ENCODE measurements at places on chromosomes 11 and 22.

DNA sequence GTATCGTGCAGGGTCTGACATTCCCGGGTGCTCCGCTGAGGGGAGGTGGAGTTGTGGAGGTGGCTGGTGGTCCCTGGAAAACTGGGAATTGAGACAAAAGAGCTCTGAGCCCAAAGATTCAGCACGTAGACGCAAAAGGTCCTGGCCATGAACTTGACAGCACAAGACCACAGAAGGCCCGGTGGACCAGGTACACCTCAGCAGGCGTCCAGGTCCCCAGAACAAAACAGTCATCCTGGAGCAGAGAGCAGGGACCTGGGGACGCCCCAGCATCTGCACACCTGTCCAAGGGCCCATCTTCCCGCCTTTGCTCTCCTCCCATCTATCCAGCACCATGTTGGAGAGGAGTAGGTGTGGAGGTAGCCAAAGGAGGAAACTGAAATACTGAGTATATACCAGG lies 13.8 kb upstream of the MB start:
- H3K27ac ChIP-seq = no peak overlapping the region
- no peak overlapping the region for H3K4me3 ChIP-seq
- DNase-seq = no peak
- H3K4me1 ChIP-seq = peaks cover 13% of the 10 kb centered on the region
- no peaks in the 10 kb centered on the region for H3K27me3 ChIP-seq

- no peaks in the 10 kb centered on the region for H3K36me3 ChIP-seq
- no peaks in the 10 kb centered on the region for H3K27me3 ChIP-seq
- peaks cover 13% of the 10 kb centered on the region for H3K4me1 ChIP-seq
- H3K27ac ChIP-seq = peak overlapping the region; percentile 38
These were observed 52.0 kb upstream of the PRSS23 start for GRCh38 chr11:86748296-86748695.

DNA sequence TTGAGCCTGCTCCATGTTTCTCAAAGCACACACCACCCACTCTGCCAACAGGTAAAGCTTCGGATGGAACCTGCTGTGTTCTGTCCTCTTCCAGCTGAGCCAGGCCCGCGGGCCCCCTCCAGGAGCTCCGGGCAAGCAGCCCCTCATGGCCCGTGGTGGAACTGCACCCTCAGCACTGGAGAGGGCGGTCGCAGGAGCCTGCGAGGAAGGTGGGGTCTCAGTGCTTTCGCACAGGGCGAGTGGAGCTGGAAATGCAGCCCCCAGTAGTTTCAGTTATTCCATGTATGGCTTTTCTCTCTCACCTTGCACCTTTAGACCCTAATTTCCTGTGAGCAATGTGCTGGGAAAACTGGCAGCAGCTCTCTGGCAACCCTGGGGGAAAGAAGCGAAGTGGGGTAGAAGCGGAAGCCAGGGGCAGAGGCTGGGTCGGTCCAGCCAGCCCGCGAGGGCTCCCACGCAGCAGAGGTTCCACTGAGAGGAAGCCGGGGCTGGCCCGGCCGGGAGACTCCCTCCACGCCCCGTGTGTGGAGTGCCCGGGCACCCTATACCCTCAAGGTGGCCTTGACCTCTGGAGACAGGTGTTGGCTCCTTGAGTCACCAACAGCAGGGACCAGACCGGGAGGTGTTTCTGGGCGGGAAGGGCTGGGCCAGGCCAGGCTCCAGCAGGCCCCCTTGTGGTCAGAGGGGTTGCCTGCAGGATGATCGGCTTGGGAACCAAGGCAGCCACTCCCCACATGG lies 119.9 kb upstream of the TMEM45B start:
- no peaks in the 10 kb centered on the region for H3K36me3 ChIP-seq
- DNase-seq = peak; percentile 43
- peaks cover 35% of the 10 kb centered on the region for H3K27me3 ChIP-seq
- peaks cover 4% of the 10 kb centered on the region for H3K4me1 ChIP-seq
- no peak overlapping the region for H3K27ac ChIP-seq

- no peaks in the 10 kb centered on the region for H3K27me3 ChIP-seq
- DNase-seq = no peak
- H3K4me1 ChIP-seq = no peaks in the 10 kb centered on the region
- no peak overlapping the region for H3K27ac ChIP-seq
These were observed 155.1 kb downstream of the HIPK3 start for GRCh38 chr11:33412241-33412640.

DNA sequence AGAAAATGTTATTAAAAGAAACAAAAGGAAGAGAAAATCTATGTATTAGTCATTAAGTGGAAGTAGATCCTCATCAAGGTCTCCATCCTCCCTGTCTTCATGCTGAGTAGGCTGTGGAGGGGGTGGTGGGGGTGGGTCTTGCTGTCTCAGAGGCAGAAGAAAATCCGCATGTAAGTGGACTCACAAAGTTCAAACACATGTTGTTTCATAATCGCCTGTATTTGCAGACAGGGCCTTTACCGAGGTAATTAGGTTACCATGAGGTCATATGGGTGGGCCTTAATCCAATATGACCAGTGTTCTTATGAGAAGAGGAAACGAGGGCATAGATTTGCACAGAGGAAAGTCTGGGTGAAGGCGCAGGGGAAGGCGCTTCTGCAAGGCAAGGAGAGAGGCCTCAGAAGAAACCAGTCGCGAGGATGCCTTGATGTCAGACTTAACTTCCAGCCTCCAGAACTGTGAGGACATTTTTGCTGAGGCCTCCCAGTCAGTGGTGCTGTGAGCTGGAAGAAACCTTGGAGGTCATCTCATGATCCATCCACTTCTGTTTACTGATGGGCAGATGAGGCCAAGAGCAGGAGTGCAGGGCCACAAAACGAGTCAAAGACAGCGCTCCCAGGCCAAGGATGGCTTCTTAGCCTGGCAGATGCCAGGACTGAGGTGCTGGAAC lies 49.3 kb upstream of the THY1 start:
- H3K27me3 ChIP-seq = peaks cover 11% of the 10 kb centered on the region
- H3K27ac ChIP-seq = no peak overlapping the region
- H3K4me1 ChIP-seq = peaks cover 13% of the 10 kb centered on the region
- H3K36me3 ChIP-seq = no peaks in the 10 kb centered on the region
- H3K4me3 ChIP-seq = no peak overlapping the region

DNA sequence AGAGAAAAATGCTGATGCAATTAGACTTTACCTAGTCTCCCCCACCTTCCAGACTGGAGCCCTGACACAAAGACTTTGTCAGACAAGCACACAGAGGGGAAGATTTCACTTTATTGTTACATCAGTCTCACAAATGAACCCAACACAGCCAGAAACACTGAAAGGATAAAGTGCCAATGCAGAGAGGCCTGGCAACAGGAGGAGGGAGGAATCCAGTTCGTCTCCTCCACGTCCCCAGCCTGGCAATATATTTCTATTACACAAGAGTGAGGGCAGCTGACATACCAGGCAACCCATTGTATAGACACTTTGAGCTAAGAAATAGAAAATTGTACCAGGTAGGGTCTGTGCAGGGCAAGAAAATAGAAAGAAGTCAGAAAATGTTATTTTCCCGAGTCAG lies 16.2 kb upstream of the TMEM9B start:
- H3K27ac ChIP-seq = no peak overlapping the region
- H3K27me3 ChIP-seq = no peaks in the 10 kb centered on the region
- H3K36me3 ChIP-seq = no peaks in the 10 kb centered on the region
- DNase-seq = no peak

- peaks cover 15% of the 10 kb centered on the region for H3K4me1 ChIP-seq
- no peaks in the 10 kb centered on the region for H3K27me3 ChIP-seq
- H3K27ac ChIP-seq = peak overlapping the region; percentile 92
- no peak overlapping the region for H3K4me3 ChIP-seq
- peaks cover 8% of the 10 kb centered on the region for H3K36me3 ChIP-seq
These were observed 2.3 kb upstream of the SMPD1 start for GRCh38 chr11:6387811-6388599.

- H3K27me3 ChIP-seq = peaks cover 8% of the 10 kb centered on the region
- no peaks in the 10 kb centered on the region for H3K4me1 ChIP-seq
- no peak overlapping the region for H3K27ac ChIP-seq
These were observed 68.9 kb upstream of the HEPHL1 start for GRCh38 chr11:93952082-93952780.

- peak overlapping the region; percentile 88 for H3K4me3 ChIP-seq
- DNase-seq = no peak
- no peaks in the 10 kb centered on the region for H3K27me3 ChIP-seq
- no peak overlapping the region for H3K27ac ChIP-seq
- H3K4me1 ChIP-seq = peaks cover 30% of the 10 kb centered on the region
- peaks cover 29% of the 10 kb centered on the region for H3K36me3 ChIP-seq
These were observed 1.4 kb upstream of the FTH1 start for GRCh38 chr11:61968758-61969390.

DNA sequence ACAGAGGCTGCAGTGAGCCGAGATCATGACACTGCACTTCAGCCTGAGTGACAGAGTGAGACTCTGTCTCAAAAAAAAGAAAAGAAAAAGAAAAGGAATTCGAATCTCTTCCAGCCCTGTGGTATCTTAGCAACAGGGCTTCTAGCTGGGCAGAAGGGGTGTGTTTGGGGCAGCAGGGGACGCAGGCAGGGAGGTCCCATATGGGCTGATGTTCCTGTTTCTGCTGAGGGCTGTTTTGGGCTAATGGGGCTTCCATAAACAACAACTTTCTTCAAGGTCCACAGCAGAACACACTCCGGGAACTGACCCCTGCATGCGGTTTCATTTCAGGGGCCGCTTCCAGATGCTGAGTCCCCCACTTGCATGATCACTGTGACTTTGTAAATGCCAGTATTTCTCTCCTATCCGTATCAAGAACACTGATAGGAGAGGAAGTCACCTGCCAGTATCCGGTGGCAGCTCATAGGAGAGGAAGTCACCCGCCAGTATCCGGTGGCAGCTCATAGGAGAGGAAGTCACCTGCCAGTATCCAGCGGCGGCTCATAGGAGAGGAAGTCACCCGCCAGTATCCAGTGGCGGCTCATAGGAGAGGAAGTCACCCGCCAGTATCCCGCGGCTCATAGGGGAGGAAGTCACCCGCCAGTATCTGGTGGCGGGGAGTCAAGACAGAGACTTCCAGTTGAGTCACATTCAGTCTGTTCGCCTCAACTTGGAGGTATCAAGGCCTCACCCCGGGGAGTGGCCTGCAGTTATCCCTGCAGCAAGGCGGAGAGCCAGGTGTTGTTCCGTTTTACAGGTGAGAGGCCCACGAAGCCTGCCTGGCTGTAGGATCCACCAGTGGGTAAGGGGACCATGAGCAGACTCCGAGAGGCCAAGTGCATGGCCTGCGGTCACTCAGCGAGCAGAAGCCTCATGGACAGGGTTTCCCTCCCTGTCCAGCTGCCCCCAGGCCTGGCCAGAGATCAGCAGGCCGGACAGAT lies 8.3 kb upstream of the FGF19 start:
- H3K4me1 ChIP-seq = no peaks in the 10 kb centered on the region
- no peak for DNase-seq
- H3K27ac ChIP-seq = no peak overlapping the region
- peaks cover 37% of the 10 kb centered on the region for H3K27me3 ChIP-seq
- H3K4me3 ChIP-seq = no peak overlapping the region

- peak overlapping the region; percentile 54 for H3K27ac ChIP-seq
- DNase-seq = no peak
- H3K36me3 ChIP-seq = no peaks in the 10 kb centered on the region
- H3K4me3 ChIP-seq = no peak overlapping the region
- H3K4me1 ChIP-seq = peaks cover 4% of the 10 kb centered on the region
These were observed 44.8 kb downstream of the MMP20 start for GRCh38 chr11:102580185-102580951.

- H3K36me3 ChIP-seq = peaks cover 8% of the 10 kb centered on the region
- H3K4me1 ChIP-seq = peaks cover 3% of the 10 kb centered on the region
- H3K27me3 ChIP-seq = peaks cover 8% of the 10 kb centered on the region
- no peak overlapping the region for H3K27ac ChIP-seq
These were observed 107.9 kb downstream of the C11orf58 start for GRCh38 chr11:16846305-16846704.

DNA sequence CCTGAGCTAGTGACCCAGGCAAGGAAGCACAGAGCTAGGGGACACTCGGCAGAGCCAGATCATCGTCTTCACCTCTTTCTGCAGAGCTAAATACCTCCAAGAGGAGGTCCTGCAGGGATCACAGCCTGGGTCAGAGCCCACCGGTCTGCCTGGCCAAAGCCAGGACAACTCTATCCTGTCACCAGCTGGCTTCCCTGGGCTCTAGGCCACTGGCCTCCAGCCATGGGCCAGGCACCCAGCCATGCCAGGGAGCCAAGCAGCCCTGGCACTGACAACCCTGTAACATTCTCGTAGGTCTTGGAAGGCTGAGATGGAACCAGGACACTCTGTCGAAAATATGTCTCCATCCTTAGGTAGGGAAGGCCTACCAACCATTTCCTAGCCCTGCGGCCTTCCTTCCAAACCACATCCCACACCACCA lies 270.1 kb downstream of the BUD13 start:
- H3K27me3 ChIP-seq = peaks cover 34% of the 10 kb centered on the region
- DNase-seq = no peak
- H3K4me3 ChIP-seq = no peak overlapping the region
- H3K27ac ChIP-seq = no peak overlapping the region

GRCh38 chr22:25081409-25081824 lies 118.2 kb upstream of the CRYBB3 start:
- H3K4me1 ChIP-seq = peaks cover 14% of the 10 kb centered on the region
- H3K27ac ChIP-seq = no peak overlapping the region
- DNase-seq = peak; percentile 28

DNA sequence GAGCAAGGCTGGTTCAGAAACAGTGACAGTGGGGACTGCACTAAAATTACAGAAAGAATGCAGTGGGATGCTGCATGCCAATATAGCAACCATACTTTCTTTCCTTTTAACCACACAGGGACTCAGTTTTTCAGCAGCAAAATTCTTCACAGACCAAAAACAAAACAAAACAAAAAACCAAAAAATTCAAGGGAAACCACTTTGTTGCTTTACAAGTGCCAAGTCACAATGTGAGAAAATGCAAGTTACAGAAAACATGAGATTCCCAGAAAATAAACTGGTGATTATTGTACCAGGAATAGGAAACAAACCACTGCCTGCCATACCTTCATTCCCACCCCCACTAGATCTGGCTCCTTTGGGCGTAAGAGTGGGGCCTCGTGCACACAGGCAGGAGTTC lies 52.6 kb downstream of the TENM4 start:
- no peak for DNase-seq
- H3K27me3 ChIP-seq = no peaks in the 10 kb centered on the region
- no peaks in the 10 kb centered on the region for H3K4me1 ChIP-seq
- H3K27ac ChIP-seq = no peak overlapping the region
- no peaks in the 10 kb centered on the region for H3K36me3 ChIP-seq
- H3K4me3 ChIP-seq = no peak overlapping the region

GRCh38 chr11:1834062-1834610 lies 654 bp upstream of the SYT8 start:
- no peak overlapping the region for H3K27ac ChIP-seq
- peaks cover 63% of the 10 kb centered on the region for H3K4me1 ChIP-seq
- DNase-seq = no peak

- no peak overlapping the region for H3K4me3 ChIP-seq
- H3K27ac ChIP-seq = no peak overlapping the region
- no peaks in the 10 kb centered on the region for H3K27me3 ChIP-seq
- peaks cover 17% of the 10 kb centered on the region for H3K36me3 ChIP-seq
These were observed 8.2 kb downstream of the AP1B1 start for GRCh38 chr22:29380032-29380781.

DNA sequence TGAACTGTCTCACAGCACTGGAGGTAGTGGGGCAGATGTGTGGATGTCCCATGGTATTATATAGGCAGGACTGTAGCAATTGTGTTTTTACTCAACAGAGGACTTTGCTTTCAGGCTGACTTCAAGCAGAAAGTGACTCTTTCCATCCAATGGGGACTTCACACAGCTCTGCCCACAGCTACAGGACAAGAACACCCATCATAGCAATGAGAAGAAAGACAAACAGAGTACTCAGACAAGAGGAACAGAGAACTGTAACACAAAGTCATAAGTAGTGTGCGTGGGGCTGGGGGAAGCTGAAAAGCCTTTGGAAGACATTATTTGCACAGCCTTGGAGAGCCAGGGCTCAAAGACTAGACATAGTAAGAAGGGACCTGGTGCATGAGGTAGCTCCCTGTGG lies 70.3 kb downstream of the CCDC81 start:
- H3K36me3 ChIP-seq = peaks cover 11% of the 10 kb centered on the region
- no peak overlapping the region for H3K4me3 ChIP-seq
- H3K27ac ChIP-seq = no peak overlapping the region
- H3K27me3 ChIP-seq = no peaks in the 10 kb centered on the region
- H3K4me1 ChIP-seq = peaks cover 6% of the 10 kb centered on the region
- no peak for DNase-seq
